ENCODE measurements at places on chromosomes 7 and 10.

GRCh38 chr10:51308116-51308515, 233.8 kb downstream of the PRKG1 start:
- DNase-seq, result no peak

DNA sequence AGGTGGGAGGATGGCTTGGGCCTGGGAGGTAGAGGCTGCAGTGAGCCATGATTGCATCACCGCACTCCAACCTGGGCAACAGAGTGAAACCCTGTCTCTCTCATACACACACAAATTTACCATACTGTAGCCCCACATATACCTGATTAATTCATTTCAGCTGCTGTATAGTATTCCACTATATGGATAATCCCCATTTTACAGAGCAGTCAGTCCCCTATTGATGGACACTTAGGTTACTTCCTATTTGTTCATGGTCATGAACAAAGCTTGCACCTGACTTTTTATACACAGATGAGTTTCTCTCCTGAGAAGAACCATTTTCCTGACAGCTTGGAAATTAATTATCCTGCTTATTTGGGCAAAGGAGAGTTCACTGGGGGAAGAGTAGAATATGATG, 59.2 kb downstream of the EMX2 start:
- no peak for DNase-seq

- DNase-seq, result no peak
Measured at GRCh38 chr7:151930026-151930653, 26.1 kb upstream of the GALNTL5 start.

GRCh38 chr10:11610826-11611247, 613 bp downstream of the USP6NL start:
- DNase-seq, result peak; percentile 59

DNA sequence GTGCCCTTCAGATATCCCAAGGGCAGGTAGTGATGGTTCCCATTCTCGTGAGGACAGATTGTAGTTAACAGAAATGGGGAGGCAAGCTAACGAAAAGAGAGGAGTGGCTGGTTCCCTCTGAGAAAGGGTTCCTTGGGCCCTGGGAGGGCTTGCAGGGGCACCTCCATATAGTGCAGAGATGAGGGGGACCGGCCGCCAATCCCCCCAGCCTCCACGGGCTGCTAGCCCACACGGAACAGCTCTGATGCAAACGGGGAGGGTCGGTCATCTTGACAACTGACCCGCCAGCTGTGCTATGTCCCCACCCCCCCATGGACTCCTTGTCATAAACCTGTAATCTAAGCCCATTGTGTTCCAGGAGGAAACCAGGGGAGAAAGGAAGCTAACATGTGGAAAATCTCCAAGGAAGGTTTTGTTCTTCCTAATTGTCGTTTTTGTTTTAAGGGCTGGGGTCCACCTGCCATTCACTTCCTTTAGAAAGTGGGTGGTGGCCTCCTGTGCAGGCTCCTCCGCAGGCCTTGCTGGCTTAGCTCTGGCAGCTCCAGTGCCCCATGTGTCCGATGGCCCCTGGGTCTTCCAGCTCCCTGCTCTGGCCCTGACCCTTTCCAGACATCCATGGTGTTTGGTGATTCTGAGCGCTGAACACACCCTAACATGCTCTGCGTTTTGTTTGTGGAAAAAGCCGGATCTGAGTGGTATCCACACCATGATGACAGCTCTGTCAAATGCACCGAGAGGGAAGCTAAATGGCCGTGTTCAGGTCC, 15.9 kb downstream of the ADCY1 start:
- no peak for DNase-seq

GRCh38 chr7:148107443-148108127, 483.0 kb upstream of the C7orf33 start:
- no peak for DNase-seq

DNA sequence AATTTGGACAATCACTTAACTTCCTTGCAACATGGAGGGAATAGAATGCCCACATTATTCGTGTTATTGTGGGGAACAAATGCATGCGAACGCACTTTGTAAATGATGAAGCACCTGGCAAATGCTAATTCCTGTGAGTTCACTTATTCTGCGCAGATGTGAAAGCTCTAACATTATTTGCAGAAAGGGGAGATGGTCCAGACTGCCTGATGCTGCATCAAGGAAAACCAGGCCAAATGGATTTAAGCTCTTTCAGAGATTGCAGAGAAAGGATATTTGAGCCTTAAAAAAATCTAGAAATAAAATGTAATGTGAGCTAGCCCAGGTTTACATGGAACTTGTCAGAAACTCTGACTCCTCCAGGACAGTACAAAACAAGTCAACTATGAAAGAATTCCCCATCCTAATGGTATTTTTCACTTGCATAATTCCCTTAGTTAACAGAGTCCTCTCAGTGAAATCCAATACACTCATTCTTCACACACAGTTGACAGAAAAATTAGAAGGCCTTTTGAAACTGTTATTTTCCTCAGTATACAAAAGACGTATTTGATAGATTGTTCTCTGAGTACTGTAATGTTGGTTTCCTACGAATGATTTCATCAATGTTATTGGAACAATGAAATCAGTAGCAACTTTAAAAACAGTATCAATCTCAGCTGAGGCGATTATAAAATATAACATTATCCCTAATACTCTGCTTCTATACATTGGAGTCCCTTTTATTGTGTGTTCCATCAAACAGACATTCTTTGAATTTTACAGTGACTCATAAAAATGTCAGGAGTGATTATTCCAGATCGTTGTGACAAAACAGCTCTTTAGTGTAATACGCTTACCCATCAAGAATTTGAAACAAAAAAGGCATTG, 136.3 kb upstream of the ANK3 start:
- peak; percentile 24 for DNase-seq

DNA sequence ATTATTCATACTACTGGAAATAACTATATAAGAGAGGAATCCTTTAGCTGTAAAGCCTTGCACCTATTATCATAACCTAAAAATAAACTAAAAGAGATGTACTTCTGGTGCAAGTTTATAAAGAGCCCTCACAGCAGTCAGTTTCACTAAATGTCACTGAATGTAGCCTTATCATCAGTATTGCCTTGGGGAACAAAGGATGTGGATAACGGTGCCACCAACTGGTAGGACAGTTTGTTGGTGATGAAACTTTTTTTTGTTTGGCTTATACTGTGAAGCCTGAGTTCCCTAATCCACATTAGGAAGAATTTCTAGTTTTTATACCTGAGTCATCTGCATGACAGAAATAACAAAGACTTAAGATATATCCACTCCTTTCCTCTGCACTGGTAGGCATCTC, 117.9 kb upstream of the COL1A2 start:
- DNase-seq, result peak; percentile 63

- DNase-seq, result peak; percentile 47
Measured at GRCh38 chr7:138089080-138089901, 13.0 kb downstream of the AKR1D1 start.

DNA sequence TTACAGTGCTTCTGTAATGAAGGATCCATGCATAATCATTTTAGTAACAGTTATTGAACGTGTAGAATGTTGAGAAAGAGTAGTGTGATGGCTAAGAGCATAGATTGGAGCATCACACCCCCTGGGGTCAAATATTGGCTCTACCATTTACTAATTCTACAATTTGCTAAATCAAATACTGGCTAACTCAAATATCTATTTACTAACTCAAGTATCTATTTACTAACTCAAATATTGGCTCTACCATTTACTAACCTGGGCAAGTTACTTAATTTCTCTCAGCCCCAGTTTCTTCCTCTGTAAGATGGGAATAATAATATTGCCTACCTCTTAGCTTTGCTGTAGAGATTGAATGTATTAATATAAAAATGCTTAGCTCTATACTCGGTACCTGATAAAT, 64.0 kb downstream of the CDK14 start:
- DNase-seq, result no peak

- DNase-seq, result peak; percentile 87
Measured at GRCh38 chr10:109282510-109282909, 640.8 kb downstream of the XPNPEP1 start.

GRCh38 chr7:51482976-51483375, 166.4 kb upstream of the COBL start:
- no peak for DNase-seq

GRCh38 chr10:79424221-79425073, 21.0 kb downstream of the ZCCHC24 start:
- DNase-seq, result peak; percentile 46

GRCh38 chr7:128882134-128882533, 19.5 kb downstream of the ATP6V1F start:
- DNase-seq, result no peak

DNA sequence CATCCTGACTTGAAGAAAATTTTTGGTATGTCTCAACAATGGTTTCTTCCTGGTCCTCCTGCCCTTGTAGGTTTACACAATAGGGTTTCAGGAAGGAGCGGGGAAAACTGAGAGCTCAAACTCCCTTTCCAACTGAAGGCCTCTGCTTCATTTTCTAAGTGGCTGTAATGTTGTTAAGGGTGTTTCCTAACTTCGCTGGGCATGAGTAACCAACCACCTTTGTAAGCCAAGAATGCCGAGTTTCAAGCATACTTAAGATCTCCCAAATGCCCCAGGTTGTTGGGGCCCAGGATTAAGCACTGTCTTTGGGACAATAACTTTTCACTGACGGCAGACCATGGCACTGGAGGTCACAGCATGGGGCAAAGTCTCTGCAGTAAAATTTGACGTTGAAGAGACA, 33.6 kb upstream of the DRGX start:
- no peak for DNase-seq

GRCh38 chr7:29596593-29597178, 33.1 kb downstream of the PRR15 start:
- DNase-seq, result no peak

- DNase-seq, result no peak
Measured at GRCh38 chr7:17846935-17847334, 93.4 kb downstream of the SNX13 start.

DNA sequence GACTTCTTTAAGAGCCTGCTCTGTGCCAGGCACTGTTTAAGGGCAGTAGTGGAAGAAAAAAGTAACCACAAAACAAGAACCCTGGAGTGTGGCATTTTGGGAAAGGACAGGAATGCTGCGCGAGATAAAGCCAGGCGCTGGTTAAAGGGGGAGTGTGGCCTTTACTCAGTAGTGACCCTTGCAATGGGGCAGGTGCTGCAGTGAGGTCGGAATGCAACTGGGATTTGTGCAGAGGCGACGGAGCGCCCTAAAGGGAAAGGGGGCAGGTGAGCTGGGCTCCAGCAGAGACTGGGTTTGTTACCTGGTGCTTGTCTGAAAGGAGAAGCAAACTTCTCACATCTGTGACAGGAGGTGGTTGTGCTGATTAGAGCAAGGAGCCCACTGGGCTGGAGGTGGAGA, 263.6 kb downstream of the ACTR3B start:
- no peak for DNase-seq

GRCh38 chr7:130913639-130914553, 179.9 kb upstream of the KLF14 start:
- DNase-seq, result no peak

DNA sequence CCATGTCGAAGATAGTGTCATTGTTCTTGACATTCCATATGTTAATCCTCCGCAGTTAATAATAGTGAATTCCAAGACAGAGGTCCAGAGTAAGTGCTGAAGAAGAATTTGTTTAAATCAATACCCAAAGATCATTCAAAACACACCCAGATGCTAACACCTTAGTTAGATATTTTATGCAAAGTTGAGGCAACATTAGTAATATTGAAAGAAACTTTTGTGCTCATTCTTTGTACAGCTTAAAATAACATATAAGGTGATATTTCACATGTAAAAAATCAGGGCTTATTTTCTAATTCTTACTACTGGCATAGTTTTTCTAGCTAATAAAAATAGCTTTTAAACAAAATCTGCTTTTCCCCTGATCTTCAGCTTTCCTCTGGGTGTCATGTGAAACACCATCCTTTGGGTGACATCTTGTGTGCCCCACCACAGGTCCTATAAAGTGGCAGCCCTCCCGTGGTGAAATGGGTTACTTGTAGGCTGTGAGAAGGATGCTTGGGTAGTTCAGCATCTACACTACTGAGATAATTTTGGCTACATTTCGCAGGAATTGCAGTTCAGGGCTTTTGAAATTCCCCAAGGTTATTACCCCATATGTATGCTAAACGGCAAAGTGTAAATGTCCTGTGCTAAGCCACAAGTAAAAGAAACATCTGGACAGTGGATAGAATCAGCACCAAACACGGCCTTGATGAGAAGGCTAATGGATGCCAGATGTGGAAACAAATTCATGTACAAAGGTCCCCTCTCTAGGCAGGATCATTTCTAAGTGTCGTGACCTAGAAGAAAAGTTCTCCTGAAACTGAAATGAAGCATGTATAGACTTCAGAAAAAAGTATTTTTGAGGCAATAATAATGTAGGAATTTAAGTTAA, 105.4 kb downstream of the GRM3 start:
- no peak for DNase-seq

DNA sequence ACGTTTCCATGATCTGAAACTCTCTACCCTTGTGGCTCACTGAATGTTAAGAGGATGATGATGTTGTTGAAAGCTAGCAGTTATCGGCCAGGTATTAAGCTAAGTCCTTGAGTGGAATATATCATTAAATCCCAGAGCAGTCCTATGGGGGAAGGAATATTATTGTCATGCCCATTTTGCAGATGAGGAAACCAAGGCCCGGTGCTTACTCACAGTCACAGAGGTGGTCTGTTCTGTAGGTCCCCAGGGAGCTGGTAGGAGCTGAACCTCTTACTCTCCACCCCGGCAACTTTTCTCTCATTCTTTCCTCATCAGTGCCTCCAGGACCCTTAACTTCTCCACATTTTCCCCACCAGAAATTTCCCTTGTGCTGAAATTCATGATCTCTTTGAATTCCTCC, 62.6 kb downstream of the ARMC3 start:
- no peak for DNase-seq

- peak; percentile 33 for DNase-seq
Measured at GRCh38 chr10:80259405-80259871, 30.0 kb downstream of the MAT1A start.

- DNase-seq, result no peak
Measured at GRCh38 chr10:50992356-50992901, 81.9 kb upstream of the PRKG1 start.

DNA sequence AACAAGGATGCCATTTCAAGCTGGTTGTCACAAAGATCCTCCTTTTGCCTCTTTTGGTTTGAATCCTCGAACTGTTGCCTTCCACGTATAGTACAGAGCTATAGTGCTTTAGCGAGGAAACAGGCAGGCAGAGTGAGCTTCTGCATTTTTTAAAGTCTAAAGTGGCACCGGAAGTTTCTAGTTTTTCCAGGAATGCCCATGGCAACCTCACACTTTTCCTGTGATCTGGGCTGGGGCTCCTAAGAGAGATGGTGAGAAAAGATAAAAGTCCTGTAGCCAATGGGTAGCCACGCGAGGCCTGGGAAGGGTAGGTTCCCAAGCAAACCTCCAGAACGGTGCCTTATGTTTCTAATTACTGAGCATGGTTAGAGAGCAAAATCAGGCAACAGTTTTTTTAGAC, 76.7 kb downstream of the CALD1 start:
- DNase-seq, result peak; percentile 16

- no peak for DNase-seq
Measured at GRCh38 chr10:124259139-124259825, 159.4 kb downstream of the OAT start.

DNA sequence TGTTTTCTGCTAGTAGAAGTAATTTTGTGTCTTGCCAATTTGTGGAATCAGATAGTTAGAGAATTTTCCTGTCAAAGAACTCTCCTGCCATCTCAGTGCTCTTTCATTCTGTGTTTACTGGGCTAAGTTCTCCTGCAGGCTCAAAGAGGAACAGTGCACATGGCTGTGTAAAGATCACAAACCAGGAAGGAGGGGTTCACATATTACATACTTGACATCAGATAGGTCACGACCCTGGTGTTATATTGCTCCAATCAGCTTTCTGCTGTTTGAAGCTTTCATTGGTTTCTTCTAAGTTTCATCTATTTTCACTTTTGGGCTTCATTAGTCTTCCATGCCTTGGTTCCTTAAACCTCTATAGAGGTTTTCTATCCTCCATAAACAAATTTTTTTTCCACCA, 13.5 kb upstream of the ELMO1 start:
- DNase-seq, result no peak
